ENCODE measurements at places on chromosomes 16 and 17.

- DNase-seq: peak; percentile 40
Measured at GRCh38 chr16:4693956-4694641, 737 bp downstream of the NUDT16L1 start.

GRCh38 chr16:87414251-87414680 lies 22.1 kb downstream of the MAP1LC3B start:
- peak; percentile 62 for DNase-seq

GRCh38 chr16:12411516-12411915 lies 392.2 kb downstream of the CPPED1 start:
- no peak for DNase-seq

DNA sequence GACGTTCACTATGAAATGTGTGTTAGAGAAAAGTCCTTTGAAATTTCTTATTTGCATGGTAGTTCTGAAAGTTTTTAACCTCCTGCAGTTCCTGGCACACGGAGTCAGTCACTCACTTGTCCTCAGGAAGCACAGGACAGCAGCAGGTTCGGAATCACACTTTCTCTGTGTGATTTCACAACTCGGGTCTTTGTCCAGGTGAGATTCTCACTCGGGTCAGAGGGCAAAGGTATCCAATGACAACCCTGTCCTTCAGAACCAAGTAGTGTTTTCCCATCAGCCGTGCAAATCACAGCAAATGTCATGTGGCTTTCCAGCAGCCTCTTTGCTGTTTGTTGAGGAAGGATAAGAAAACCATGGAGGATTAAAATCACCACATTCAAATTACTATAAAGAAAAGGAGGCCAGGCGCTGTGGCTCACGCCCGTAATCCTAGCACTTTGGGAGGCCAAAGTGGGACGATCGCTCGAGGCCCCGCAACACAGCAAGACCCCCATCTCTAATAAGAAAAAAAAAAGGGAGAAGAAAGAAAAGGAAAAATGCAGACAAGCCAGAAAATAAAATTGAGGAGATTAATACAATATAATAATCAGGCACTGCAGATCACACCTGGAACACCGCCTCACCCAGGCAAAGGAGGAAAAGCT lies 22.0 kb downstream of the ADCY9 start:
- no peak for DNase-seq

GRCh38 chr16:14017886-14018285 lies 53.2 kb upstream of the MRTFB start:
- DNase-seq: no peak

GRCh38 chr16:58201163-58201562 lies 3.3 kb upstream of the CSNK2A2 start:
- no peak for DNase-seq

DNA sequence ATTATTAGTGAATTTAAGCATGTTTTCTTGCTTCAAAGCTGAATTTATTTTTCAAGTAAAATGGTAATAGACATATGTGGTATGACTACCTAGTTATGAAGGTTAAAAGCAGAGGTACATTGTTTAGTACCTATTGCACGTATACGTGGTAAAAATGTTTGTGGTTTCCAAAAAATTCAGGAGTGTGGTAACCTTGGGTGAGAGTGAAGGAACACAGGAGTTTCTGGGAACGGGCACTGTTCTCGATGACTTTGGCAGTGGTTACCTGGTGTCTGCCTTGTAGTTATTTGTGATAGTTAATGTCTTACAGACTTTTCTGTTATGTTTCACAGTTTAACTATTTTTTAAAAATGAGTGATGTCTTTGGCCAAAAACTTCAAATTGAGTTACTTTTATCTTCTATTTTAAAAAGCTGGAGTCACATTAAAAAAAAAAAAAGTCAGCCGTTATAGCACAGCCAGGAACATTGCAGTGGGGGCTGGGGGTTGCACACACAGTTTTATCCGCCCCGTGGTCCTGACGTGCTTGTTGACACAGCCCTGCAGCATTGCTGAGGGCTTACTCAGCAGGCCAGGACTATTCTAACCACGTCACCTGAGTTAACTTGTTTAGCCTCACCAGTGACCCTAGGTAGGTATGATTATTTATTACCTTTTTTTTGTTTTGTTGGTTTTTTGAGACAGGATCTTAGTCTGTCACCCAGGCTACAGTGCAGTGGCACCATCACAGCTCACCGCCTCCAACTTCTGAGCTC lies 10.9 kb downstream of the JPT2 start:
- DNase-seq: no peak

DNA sequence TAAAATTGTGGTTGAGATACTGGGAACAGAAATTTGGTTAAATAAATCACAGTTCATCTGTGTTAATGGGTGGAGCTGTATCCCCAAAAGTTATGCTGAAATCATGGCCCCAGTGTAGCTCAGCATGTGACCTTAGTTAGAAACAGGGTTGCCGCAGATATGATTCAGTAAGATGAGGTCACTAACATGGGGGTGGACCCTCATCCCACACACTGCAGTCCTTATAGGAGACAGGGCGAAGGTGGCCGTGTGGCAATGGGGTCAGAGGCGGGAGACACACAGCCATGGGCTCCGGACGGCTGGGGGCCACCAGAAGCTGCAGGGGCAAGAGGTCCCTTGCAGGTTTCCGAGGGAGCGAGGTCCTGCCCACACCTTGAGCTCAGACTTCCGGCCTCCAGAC lies 10.7 kb downstream of the GALNS start:
- no peak for DNase-seq

GRCh38 chr17:82983510-82984248 lies 95.7 kb upstream of the METRNL start:
- DNase-seq: no peak

DNA sequence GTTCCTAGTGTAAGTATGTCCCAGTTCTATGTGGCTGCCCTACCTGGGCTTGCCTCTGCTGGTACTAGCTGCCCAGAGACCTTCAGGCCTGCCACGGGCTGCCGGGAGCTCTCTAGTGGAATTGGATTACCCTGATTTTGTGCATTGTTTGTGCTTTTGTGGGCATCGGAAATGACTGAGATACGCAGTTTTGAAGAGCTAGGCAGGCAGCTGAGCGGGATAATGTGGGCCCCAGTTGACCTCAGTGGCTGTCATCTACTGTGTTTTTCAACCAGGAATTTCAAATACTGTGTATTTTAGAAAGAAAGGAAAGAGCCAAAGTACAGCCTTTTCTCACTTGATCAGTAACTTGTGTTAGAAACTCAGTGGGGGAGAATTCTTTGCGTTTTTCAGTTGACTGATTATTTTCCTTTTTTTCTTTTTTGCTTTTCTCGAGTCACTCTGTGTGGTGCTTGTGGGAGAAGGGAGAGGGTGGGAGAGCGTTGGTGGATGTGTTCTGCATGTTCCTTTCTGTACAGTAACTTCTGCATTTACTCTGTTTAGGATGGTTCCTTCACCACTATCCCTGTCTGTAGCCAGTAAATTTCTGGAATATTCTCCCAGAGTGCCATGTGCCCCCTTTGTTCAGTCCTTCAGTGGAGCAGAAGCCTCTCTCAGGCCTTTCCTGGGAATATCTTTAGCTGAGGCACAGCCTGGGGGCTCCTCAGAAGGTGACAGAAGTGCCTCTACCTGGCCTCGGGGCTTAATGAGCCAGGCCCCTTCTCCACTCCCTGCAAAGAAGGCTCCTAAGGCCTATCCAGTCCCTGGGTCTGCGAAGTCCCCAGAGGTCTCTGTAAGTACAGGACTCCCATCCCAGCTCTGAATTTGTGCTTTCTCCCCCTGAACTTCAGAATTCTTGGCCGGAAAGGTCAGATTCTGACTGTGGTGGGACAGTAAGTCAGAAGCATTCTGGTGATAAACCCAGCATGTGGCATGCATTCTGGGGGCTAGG lies 15.0 kb upstream of the SLC12A3 start:
- no peak for DNase-seq

DNA sequence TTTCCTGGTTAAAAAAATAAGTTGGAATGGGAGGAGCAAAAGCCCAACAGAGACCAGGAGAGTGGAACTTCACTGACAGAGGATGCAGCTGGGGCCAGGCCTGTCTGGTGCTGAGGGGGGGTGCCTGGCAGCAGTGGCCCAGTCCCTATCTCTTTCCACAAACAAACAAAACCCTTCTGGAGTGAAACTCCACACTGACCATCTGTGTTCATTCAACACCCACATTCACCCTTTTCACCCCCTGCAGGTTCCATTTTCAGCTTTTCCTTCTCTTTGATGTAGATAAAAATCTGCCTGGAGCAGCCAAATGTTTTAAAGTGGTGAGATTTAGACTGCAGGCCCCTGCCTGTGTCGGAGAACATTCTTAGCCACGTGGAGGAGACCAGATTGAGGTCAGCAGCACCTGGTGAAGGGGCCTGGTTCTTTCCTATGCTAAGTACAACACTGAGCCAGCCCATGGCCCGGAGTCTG lies 161.4 kb upstream of the CDH11 start:
- no peak for DNase-seq

GRCh38 chr16:637081-638018 lies 1.2 kb upstream of the METTL26 start:
- peak; percentile 92 for DNase-seq

DNA sequence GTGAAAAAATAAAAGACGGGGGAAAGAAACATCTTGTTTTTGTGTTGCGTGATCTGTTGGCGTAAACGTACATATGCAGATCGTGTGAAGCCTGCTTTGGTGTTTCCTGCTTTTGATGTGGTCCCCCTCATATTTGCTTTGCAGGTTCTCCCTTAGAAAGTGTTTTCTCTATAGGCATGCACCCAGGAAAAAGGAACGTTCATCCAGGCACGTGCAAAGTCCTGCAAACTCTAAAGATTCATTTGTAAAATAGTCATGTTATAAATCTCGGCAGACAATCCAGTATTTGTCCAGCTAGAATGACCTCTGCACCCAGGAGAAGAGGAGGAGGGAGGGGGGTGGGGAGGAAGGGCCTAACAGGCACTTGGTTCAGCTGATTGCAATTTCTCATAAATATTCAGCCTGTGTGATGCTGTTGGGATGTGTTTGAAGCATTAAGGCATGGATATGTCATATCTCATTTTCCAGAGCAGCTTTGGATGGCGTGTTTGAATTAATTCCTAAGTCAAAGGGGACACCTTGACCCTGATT lies 40.3 kb upstream of the DDX52 start:
- DNase-seq: no peak

DNA sequence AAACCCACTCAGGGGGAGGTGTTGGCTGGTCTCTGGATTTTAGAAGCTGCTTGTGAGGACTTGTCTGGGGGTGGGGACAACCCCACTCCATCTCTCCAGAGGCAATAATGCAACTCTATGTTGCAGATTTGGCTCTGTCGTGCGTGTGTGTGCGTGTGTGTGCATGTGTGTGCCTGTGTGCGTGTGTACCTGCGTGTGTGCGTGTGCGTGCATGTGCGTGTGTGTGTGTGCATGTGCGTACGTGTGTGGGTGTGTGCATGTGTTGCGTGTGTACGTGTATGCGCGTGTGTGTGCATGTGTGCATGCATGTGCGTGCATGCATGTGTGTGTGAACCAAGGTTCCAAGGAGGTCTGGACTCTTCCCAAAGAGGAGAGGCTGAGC lies 120.4 kb upstream of the LHX1 start:
- no peak for DNase-seq

GRCh38 chr16:75570396-75571065 lies 4.4 kb downstream of the GABARAPL2 start:
- DNase-seq: no peak

GRCh38 chr17:66702106-66702936 lies 132.6 kb upstream of the CACNG5 start:
- DNase-seq: peak; percentile 42

DNA sequence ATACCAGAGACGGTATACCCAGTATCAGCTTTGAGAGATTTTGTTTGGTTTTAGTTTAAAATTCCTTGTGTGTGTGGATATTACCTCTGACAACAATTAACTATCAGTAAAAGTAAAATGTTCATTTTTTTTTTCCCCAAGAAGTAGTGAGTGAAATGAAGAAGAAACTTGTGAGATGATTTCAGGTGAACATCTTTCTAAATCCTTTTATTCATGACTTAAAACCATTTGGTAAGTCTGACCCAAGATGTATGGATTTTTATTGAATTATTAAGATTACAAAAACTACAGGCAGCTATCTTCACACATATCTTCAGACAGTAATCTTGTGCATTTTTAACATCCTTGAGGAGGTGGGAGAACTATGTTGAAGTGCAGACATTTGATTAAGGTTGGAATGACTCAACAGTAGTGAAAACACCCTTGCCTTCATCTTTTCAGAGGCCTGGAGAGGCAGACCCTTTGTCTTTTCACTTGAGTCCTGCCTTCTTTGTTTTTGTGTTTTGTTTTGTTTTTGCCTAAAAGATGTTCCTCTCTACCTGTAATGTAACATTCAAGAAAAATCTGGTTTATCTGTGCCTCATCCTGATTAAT lies 240.3 kb upstream of the TBX2 start:
- DNase-seq: peak; percentile 16

- DNase-seq: no peak
Measured at GRCh38 chr16:54219709-54220108, 66.9 kb downstream of the IRX3 start.

DNA sequence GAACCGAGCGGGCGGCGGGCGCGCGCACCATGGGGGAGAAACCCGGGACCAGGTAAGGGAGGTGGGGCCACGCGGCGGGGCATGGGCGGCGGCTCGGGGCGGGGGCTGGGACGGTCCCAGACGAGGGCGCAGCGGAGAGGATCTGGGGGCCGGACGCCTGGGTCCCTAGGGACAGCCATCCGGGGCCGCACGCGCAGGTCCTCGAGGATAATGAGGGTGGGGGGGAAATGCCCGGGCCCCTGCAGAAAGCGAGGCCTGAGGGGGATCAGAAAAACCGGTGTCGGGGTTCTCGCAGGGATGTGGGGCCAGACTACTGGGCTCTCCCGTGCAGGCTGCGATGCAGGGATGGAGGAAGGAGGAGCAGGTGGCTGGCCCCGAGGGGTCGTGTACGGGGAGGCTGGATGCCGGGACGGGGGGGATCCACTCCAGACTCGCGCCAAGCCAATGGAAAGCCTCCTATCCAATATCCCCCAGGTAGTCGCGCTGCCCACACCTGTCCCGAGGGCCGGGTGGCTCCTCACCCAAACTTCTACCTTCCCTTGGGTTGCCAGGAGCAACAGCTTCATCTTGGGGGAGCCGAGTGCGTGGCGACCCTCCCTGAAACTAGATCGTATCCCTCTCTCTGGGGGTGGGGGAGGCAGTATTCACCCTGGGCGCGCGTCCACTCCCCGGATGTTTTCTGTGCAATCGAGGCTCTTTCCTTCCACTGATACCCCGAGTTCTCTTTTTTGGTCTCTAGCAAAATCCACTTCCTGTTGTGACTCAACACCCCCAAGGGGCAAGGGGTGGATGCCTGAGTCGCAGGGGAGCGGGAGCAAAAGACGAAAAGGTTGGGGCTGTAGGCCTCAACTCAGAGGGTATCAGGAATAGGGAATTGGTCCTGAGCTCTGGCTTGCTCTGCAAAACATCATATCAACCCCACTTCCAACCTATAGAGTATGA lies 532 bp downstream of the ARRB2 start:
- peak; percentile 76 for DNase-seq
